ENCODE measurements at places on chromosomes 7 and 10. TPM values are rescaled to one million over a fixed set of nuclear protein-coding genes. Genes with fewer than 3 reads are reported as not detected.

Gene CYP2C19
- polyA plus RNA-seq = 0.13 TPM

Gene OR2A42
- 3.1 TPM for polyA plus RNA-seq

Gene UPK3B
- 40.8 TPM for polyA plus RNA-seq

Gene BBS9
- polyA plus RNA-seq = 19.3 TPM

Gene HNRNPA2B1
- polyA plus RNA-seq = 1,301 TPM

Gene GRIFIN
- polyA plus RNA-seq = 0.26 TPM

Gene NRCAM
- 14.7 TPM for polyA plus RNA-seq

Gene CREB3L2
- polyA plus RNA-seq = 49.9 TPM

Gene FAM25G
- polyA plus RNA-seq = not detected

Gene IFIT1
- 21.3 TPM for polyA plus RNA-seq

Gene CARD11
- polyA plus RNA-seq = 2.7 TPM

Gene SPAM1
- not detected for polyA plus RNA-seq

Gene OR13A1
- polyA plus RNA-seq = 0.06 TPM

Gene AS3MT
- polyA plus RNA-seq = 11.3 TPM

Gene TEX36
- not detected for polyA plus RNA-seq

Gene MACC1
- polyA plus RNA-seq = 8.5 TPM

Gene FFAR4
- polyA plus RNA-seq = 0.12 TPM

Gene DEPP1
- 59.8 TPM for polyA plus RNA-seq

Gene SPDYE8
- 0.67 TPM for polyA plus RNA-seq

Gene TMEM26
- 6.6 TPM for polyA plus RNA-seq

Gene RBP3
- polyA plus RNA-seq = 0.09 TPM

Gene OR2A1
- polyA plus RNA-seq = 2.8 TPM

Gene HOXA13
- polyA plus RNA-seq = not detected

Gene ATOH7
- polyA plus RNA-seq = 0.28 TPM

Gene ANKRD61
- polyA plus RNA-seq = 4.5 TPM

Gene TSPAN13
- 151 TPM for polyA plus RNA-seq

Gene HYAL4
- polyA plus RNA-seq = 0.07 TPM

Gene CRCP
- 36.0 TPM for polyA plus RNA-seq

Gene LRIT1
- not detected for polyA plus RNA-seq

Gene IDI2
- not detected for polyA plus RNA-seq

Gene SNX13
- polyA plus RNA-seq = 36.1 TPM

Gene CASP2
- 63.2 TPM for polyA plus RNA-seq

Gene PTPN12
- polyA plus RNA-seq = 157 TPM

Gene ZNF722
- polyA plus RNA-seq = not detected

Gene PCLO
- 5.3 TPM for polyA plus RNA-seq

Gene EBLN1
- not detected for polyA plus RNA-seq

Gene FXYD4
- polyA plus RNA-seq = not detected

Gene LRRC17
- polyA plus RNA-seq = 201 TPM

Gene PIP
- polyA plus RNA-seq = not detected

Gene TAS2R41
- polyA plus RNA-seq = not detected

Gene RSPH10B2
- 1.7 TPM for polyA plus RNA-seq

Gene PDZD7
- polyA plus RNA-seq = 0.73 TPM

Gene CDK5
- 14.4 TPM for polyA plus RNA-seq

Gene ZCWPW1
- 9.8 TPM for polyA plus RNA-seq

Gene GJD4
- not detected for polyA plus RNA-seq

Gene LIPN
- polyA plus RNA-seq = not detected

Gene STEAP2
- 7.0 TPM for polyA plus RNA-seq

Gene TMEM270
- polyA plus RNA-seq = not detected

Gene PNLIPRP1
- 0.15 TPM for polyA plus RNA-seq
